ENCODE measurements at places on chromosomes 4 and X.

DNA sequence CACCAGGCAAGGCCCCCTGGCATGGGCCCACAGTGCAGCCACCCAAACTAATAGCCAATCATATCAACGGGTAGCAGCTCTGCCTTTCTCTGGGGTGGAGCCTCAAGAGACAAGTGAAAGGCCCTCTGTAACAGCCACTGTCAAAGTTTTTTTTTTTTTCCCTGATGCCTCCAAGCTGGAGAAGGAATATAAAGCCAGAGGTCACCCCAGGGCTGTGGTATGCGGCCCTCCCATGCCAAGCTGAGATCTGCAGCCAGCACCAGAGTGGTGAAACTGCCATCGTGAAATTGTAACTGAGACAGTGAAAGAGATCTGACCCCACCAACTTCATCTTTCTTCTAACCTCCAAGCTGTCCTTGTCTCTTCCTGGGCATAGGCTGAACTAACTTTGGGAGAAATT is 407.0 kb downstream of the KLHL4 start:
- no peak for DNase-seq

- no peak for DNase-seq
These were observed 65.1 kb downstream of the PPP3CA start for GRCh38 chr4:101282076-101282844.

- no peak for DNase-seq
These were observed 89.7 kb upstream of the NDP start for GRCh38 chrX:44062840-44063239.

DNA sequence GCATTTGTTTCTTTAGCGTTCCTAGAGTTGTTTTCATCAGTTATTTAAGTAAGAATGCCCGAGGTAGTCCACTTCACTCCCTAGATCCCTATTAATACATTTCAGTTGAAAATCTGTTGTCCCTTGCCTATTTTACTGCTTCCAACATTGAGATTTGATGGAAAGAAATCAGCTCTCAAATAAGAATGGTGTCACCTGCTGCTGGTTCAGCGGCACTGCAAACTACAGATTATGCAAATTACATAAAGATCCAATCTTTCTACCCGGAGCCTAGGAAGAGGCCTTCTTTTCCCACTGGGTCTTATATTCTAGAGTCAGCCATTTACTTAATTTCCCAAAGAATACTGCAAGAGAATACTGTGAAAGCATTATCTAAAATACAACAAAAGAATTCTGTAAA is 597.6 kb upstream of the MAGEB2 start:
- no peak for DNase-seq

GRCh38 chr4:7556558-7556957 is 121.8 kb upstream of the PSAPL1 start:
- no peak for DNase-seq

- no peak for DNase-seq
These were observed 228.3 kb upstream of the TTC29 start for GRCh38 chr4:147173797-147174432.

- no peak for DNase-seq
These were observed 32.4 kb downstream of the PPARGC1A start for GRCh38 chr4:23857367-23857959.

- no peak for DNase-seq
These were observed 275.6 kb downstream of the LDB2 start for GRCh38 chr4:16622826-16623225.

DNA sequence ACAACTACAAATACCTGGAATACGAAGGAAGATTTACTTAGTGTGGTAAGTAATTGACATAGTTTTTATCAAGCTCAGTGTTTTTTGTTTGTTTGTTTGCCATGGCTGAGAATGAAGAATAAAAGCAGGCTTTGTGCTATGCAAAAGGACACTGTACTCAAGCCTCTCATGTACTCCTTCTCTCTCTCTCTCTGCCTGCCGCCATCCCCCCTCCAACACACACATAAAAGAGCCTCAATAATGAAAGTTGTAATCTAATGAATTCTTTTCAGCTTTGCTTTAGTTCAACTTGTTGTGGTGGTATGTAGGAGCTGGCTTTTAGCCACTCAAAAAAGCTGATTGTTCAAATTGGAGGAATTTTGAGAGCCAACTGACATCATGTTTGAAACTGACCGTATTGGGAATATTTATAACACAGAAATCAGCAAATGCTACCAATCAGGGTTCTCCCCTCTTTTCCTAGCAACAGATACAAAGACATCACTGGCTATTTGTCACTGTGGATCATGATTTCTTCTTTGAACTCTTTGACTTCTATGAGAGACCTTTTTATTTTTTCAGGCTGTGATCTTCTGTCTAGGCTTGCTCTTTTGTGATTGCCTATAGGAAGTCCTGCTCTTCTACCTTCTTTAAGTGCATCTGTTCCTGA is 1148.8 kb downstream of the RAPGEF2 start:
- no peak for DNase-seq
